Tibial nerve (tissue), 4 donors: ENCODE measurements at places on chromosomes 11 and 22.

DNA sequence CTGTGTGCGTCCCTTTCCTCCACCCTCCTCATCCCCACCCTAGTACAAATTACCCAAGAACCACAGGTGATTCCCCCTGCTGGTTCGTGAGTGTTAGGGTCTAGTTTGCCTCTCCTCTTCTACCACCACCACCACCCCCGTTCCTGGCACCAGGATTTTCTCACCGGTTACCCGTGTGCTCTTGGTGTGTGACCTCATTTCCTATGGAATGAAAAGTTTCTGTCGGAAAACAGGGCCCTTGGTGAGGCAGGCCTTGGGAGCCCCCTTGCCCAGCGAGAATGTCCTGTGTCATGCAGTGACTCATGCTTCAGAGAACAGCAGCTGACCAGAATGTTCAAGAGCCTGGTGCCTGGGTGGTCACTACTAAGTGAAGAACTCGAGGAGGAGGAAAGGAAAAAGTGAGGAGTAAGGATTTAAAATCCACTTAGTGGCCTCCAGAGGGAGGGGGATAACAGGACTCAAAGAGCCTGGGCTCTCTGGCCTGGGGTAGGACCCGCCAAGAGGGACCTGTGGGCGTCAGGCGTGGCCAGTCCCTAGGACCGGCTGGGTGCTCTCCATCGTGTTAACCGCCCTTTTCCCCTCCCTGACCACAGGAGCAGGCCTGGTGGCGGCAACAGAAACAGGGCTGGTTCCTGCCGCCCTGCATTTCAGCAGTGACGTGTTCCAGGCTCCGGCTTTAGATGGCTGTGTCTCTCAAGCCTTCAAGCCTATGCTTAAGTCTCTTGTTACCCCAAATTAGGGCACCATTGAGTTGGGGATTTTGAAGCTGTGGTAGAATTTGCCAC is 30.2 kb downstream of the C22orf31 start:
- H3K4me3 ChIP-seq, result peak overlapping the region; percentile 53
- DNase-seq, result peak; percentile 27
- no peaks in the 10 kb centered on the region for H3K4me1 ChIP-seq
- H3K27ac ChIP-seq, result peak overlapping the region; percentile 58
- H3K27me3 ChIP-seq, result no peaks in the 10 kb centered on the region
- H3K36me3 ChIP-seq, result no peaks in the 10 kb centered on the region

DNA sequence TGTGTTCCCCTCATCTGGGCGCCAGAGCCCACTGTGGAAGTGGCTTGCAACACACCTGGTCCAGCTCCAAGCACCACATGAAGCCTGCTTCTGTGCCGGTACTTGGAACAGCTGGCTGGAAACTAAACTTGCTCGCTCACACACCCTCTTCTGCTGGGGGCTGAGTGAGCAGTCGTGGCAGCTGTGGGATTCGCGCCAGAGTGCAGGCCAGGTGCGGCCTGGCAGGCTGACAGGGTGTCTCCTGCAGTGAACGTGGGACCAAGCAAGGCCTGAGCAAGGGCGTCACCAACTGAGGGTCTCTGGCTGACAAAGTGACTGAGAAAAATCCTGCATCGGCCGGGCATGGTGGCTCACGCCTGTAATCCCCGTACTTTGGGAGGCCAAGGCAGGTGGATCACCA is 15.2 kb downstream of the SMC1B start:
- no peak overlapping the region for H3K27ac ChIP-seq
- no peak for DNase-seq
- no peaks in the 10 kb centered on the region for H3K4me1 ChIP-seq
- H3K36me3 ChIP-seq, result no peaks in the 10 kb centered on the region

- H3K27me3 ChIP-seq, result no peaks in the 10 kb centered on the region
- no peaks in the 10 kb centered on the region for H3K36me3 ChIP-seq
- no peaks in the 10 kb centered on the region for H3K4me1 ChIP-seq
- no peak overlapping the region for H3K27ac ChIP-seq
- no peak for DNase-seq
Observed at GRCh38 chr11:23227078-23227445, 366.8 kb upstream of the CCDC179 start.

DNA sequence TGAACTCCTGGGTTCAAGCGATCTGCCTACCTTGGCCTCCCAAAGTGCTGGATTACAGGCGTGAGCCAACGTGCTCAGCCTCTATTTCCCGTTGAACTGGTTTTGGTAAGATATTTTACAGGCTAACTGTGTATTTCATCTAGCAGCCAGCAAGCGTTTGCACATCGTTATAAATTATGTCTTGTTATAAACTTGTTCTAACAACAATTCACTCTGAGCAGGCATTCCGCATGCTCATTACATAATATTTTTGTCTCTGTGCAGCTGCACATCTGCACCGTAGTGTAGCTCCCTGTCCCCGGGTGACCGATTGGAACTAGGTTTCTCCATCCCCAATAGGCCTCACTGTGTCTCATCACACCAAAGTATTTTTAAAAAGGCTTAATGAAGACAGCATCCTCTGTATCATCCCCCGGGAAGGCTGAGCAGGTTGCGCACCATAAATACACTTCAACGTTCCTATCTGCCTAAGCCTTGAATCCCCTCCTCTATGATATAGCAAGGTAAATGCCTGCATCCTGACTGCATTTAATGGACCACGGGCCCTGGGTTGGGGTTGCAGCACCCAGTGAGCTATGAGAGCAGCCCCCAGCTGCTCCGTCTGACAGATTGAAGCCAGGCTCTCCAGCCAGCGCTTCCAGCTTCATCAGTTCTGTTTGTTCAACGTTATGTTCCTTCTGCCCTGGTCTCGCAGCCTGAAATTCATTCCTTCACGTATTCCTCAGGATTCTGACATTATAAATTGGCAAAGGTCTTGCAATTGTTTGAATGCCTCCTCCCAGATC is 47.7 kb downstream of the TST start:
- H3K4me3 ChIP-seq, result no peak overlapping the region
- H3K4me1 ChIP-seq, result no peaks in the 10 kb centered on the region
- no peaks in the 10 kb centered on the region for H3K36me3 ChIP-seq
- no peak for DNase-seq
- no peaks in the 10 kb centered on the region for H3K27me3 ChIP-seq

GRCh38 chr11:27839226-27839913 is 139.1 kb upstream of the BDNF start:
- no peak for DNase-seq
- H3K4me1 ChIP-seq, result no peaks in the 10 kb centered on the region
- H3K27me3 ChIP-seq, result no peaks in the 10 kb centered on the region

DNA sequence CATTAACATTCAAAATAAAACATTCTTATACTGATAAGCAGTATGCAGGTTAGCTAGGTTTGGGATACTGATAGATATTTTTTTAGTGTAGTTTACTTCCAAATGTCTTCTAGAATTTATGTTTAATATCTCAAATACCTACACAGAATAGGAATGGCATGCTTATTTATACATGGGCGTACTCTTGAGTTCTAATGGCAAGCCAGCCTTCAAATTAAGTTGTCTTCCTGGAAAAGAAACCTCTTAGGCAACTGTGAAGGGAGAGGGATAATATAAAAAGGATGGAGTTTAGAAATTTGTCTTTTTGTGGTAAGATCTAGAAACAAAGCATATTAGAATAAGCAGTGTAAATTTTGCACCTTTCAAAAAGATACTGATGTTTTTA is 65.4 kb downstream of the MTMR3 start:
- DNase-seq, result no peak
- H3K27me3 ChIP-seq, result no peaks in the 10 kb centered on the region
- no peak overlapping the region for H3K4me3 ChIP-seq
- H3K4me1 ChIP-seq, result no peaks in the 10 kb centered on the region

DNA sequence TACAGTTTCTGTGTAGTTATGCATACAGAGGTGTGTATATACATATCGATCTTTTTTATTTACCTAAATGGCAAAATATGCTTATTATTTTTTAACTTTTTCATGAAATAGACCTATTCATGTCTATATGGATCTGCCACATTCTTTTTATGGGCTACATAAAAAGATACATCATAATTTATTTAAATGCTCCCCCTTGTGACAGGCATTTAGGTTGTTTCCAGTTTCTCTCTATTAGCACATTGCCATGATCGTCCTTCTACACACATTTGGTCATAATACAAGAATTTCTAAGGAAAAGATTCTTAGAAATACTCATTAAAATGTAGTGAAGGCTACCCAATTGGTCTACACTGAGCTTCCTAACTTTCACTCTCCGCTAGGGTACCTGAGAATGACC is 1067.4 kb downstream of the OPCML start:
- no peaks in the 10 kb centered on the region for H3K4me1 ChIP-seq
- H3K36me3 ChIP-seq, result no peaks in the 10 kb centered on the region
- no peaks in the 10 kb centered on the region for H3K27me3 ChIP-seq
- H3K27ac ChIP-seq, result no peak overlapping the region
- no peak for DNase-seq

GRCh38 chr11:17233101-17233500 is 25.3 kb upstream of the PIK3C2A start:
- no peaks in the 10 kb centered on the region for H3K27me3 ChIP-seq
- DNase-seq, result no peak
- no peak overlapping the region for H3K4me3 ChIP-seq
- no peaks in the 10 kb centered on the region for H3K36me3 ChIP-seq
- no peak overlapping the region for H3K27ac ChIP-seq
- no peaks in the 10 kb centered on the region for H3K4me1 ChIP-seq

DNA sequence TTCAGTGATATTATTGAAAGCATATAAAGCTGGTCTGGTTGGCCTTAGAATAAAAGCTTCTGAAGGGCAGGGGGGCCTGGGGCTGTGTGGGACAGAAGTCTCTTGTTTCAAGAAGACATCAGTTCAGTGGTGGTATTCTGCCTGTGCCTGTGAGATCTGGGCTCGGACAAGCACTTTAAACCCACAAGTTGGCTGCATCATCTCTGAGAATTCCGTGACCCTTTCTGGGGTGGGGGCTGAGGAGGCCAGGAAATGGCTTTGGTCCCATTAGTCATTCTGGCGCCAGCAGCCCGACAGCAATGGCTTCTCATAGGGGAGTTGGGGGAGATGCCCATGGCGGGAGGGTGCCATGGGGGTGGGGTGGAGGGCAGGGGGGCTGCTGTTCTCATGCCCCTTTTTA is 104.1 kb downstream of the PKNOX2 start:
- H3K4me3 ChIP-seq, result no peak overlapping the region
- H3K4me1 ChIP-seq, result peaks cover 53% of the 10 kb centered on the region
- no peaks in the 10 kb centered on the region for H3K36me3 ChIP-seq
- DNase-seq, result no peak
- H3K27me3 ChIP-seq, result no peaks in the 10 kb centered on the region
- peak overlapping the region; percentile 10 for H3K27ac ChIP-seq

GRCh38 chr11:120424185-120424969 is 87.2 kb upstream of the GRIK4 start:
- H3K27ac ChIP-seq, result no peak overlapping the region
- H3K27me3 ChIP-seq, result no peaks in the 10 kb centered on the region
- H3K4me1 ChIP-seq, result no peaks in the 10 kb centered on the region

GRCh38 chr22:33757802-33758483 is 162.3 kb downstream of the LARGE1 start:
- H3K36me3 ChIP-seq, result peaks cover 32% of the 10 kb centered on the region
- H3K4me1 ChIP-seq, result no peaks in the 10 kb centered on the region
- H3K4me3 ChIP-seq, result no peak overlapping the region
